Fibroblast of skin of left quadriceps (primary cell): ENCODE measurements at places on chromosomes 6 and 20.
A peak's percentile ranks its signal among the peaks of the same experiment; 100 is the strongest.

- no peak for DNase-seq
These were observed 482.3 kb upstream of the SOX4 start for GRCh38 chr6:21111093-21111725.

DNA sequence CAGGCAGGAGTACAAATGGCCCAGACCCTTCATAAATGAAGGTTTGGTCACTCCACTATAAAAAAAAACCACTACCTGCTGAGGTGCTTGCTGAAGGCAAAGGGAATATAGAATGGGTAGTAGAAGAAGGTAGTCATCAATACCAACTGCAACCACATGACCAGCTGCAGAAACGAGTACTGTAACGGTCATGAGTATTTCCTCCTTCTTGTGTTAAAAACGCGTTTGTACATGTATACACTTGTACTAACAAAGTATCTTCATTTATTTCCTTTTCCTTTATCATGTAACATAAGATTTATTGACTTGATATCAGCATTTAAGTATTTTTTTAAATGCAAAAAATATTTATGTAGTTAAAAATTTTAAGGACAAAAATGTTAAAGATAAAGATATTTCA lies 238.6 kb downstream of the TFAP2B start:
- no peak for DNase-seq

DNA sequence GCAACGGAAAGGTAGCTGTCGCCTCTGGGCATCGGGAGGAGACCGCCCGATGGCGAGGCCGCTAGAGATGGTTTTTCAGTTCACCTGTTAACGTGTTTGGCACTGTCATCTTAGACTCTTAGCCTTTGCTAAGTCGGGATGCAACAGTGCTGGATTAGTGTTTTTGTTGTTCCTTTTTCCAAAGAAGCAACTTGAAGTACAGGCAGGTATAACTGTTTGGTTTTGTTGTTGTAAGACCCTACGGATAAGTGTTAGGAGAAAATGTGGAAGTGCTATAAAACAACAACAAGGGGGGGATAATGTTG lies 723 bp downstream of the MANEA start:
- DNase-seq = no peak

DNA sequence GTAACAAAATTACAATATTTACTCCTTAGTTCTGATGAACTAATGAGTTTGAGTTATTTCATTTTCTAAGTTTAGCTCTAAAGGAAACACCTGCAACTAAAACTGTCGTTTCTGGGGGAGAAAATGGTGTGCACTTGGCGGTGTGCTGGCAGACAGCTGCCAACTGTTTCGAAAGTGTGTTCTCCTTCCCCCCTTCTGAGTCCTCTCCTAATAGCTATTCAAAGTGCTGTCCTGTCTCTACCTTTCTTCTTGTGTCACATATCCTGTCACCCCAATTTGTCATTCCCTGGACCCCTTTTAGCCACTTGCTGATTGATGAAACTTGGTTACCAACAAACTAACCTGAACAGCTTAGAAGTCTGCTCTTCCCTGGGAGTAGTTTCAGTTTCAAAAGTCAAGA lies 4.9 kb upstream of the UBE2J1 start:
- DNase-seq = no peak

- DNase-seq = no peak
These were observed 2.3 kb upstream of the ADGRB3 start for GRCh38 chr6:68632734-68633133.

DNA sequence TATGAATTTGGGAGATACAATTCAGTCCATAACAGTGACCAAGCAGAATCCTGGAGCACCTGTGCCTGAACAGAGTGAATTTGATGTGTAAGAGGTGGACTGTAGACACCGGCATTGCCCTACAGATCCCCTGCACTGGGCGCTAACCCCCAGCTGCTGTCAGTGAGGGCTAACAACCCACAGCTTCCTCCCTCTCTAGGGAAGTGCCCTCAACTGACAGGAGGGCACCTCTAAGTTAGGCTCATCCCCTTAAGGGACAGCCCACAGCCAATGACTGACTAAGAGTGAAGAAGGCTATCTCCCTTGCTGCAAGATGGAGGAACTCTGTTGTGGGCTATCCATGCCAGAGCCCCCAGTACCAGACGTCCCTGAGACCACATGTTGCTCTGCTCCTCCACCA lies 15.3 kb upstream of the BPIFB1 start:
- no peak for DNase-seq

GRCh38 chr6:108777536-108777935 lies 70.7 kb upstream of the ARMC2 start:
- no peak for DNase-seq

- no peak for DNase-seq
These were observed 1.1 kb downstream of the BAG2 start for GRCh38 chr6:57173056-57173885.

GRCh38 chr6:14863902-14864850 lies 381.7 kb upstream of the JARID2 start:
- no peak for DNase-seq

DNA sequence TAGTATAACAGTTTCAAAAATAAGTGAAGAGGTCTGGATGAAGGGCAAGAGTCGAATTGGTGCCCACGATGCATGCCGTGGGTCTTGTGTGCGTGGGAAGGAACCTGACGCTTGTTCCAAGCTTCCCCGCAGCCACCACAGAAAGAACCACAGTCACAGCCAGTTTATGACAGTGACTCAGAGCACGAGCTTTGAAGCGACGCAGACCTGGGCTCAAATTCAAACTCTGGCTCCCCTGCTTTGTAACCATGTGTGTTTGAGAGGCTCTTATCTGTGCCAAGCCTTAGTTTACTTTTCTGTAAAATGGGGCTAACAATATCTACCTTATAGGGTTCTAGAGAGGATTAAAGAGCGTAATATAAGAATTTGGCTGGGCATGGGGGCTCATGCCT lies 65.5 kb downstream of the SYNJ2 start:
- no peak for DNase-seq

- no peak for DNase-seq
These were observed 2.7 kb downstream of the OLIG3 start for GRCh38 chr6:137491478-137491877.

DNA sequence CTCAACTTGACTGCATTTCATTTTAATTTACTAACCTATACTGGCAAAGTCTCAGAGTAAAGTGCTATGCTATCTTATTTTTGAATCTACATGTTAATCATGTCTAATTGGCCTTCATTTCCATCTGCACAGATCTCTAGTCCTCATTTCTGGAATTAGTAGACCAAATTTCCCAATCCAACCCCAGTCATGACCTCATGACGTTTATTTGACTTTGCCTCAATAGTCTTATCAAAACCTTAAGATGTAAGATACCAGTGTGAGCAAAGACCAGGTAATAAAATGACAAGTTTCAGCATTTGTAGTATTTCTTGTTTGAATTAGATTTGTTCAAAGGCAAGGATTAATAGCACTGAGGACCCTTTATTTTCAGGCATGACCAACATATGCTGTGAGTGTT lies 43.3 kb upstream of the MYB start:
- no peak for DNase-seq

DNA sequence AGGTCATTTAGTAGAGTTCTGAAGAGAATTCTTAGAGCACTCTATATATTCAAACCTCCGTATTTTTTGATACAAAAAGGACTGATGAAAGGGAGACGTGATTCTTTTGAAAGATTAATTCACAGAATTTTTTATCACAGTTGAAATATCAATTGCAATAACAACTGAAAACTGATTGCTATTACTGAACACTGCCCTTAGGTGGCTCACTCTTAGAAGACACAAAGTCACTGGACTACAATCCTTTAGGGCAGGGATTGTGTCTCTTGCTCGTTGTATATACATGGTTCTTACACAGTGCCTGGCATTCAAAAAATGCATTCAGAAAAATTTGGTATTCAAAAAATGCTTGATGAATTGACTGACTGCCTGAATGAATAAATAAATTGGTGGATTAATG lies 17.1 kb upstream of the CALHM6 start:
- DNase-seq = no peak

DNA sequence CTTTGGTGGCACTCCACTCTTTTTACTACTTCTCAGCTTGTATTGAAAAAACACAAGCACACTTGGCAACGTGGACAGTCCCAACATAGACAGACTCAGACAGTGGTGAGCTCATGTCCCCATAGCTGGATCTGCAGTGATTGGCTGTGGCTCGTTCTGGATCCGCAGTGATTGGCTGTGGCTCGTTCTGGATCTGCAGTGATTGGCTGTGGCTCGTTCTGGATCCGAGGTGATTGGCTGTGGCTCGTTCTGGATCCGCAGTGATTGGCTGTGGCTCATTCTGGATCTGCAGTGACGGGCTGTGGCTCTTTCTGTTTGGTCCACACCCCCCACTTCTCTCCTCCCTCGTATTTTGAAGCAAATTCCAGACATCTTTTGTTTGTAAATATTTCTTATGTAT lies 28.0 kb downstream of the OSBPL2 start:
- no peak for DNase-seq

GRCh38 chr6:2108700-2109306 lies 136.6 kb downstream of the GMDS start:
- DNase-seq = no peak

DNA sequence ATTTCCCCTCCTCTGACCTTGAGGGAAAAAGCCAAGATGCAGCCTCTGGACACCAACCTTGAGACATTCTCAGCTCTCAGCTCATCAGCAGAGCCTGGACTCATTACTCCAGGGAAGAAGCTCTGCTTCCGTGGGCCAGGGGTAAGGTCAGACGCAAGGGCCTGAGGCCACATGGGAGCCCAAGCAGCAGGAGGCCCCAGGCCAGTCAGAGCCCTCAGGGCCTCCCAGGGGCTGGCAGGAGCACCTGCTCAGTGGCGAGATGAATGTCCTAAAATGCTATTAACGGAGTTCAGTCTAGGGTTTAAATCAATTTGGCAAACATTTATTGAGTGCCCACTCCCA lies 208.6 kb downstream of the ERMARD start:
- DNase-seq = no peak

GRCh38 chr6:130779658-130780033 lies 47.6 kb upstream of the SMLR1 start:
- DNase-seq = peak; percentile 10

- no peak for DNase-seq
These were observed 5.0 kb upstream of the ZNF292 start for GRCh38 chr6:87150406-87150805.

DNA sequence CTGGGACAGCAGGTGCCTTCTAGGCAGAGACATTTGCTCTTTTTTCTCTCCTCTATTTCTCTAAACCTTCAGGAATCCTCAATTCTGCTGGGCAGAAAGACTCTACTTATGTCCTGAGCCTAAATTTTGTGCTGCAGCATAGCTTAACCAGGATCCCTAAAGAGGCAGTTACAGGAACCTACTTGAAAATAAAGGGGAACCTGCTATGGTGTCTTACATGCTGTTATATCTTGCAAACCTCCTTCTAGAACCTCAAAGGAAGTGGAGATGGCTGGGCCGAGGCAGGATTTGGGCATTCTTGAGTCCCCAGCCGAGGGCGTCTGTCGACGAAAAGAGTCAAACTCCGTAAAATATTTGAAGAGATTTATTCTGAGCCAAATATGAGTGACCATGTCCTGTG lies 17.1 kb upstream of the GMNN start:
- DNase-seq = no peak

DNA sequence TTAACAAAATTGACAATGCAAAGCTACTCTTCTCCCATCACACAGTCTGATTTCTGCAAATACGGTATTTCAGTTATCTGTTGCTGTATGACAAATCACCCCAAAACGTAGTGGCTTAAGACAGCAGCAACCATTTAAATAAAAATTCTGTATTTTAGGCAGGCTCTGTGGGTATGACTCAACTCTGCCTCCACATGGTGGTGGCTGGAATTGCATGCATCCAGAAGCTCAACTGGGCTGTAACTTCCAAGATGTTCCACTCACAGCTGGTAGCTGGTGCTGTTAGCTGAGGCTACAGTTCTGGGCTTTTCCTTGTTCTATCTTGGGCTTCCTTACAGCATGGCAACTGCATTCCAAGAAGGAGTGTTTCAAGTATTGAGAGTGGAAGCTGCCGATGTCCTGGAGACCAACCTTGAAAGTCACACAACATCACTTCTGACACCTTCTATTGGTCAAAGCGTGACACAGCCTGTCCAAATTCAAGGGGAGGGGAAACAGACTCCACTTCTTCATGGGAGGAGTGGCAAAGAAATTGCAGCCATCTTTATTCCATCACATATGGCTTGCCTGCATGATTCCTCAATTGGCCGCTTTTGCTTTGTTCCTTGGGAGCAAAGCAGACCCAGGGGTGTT lies 39.7 kb upstream of the TULP1 start:
- DNase-seq = no peak

GRCh38 chr6:27161946-27162603 lies 85.4 kb upstream of the PRSS16 start:
- no peak for DNase-seq

DNA sequence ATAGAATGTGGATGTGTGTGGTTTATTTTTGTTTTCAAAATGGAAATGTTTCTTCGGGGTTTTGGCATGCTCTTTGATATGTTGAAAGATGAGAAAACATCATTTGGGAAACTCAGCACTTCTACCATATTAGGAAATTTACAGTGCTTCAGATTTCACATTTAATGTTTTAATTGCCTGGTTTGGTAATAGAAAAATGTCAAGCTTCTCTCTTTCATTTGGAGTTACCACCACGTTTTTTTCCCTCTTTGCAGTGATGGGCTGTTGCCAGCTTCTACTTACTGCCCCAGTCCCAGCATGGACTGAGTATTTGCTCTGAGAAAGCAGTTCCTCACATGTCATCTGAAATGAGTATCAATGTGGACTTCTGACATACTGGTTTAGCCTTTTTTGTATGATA lies 267.7 kb downstream of the PRL start:
- peak; percentile 44 for DNase-seq

DNA sequence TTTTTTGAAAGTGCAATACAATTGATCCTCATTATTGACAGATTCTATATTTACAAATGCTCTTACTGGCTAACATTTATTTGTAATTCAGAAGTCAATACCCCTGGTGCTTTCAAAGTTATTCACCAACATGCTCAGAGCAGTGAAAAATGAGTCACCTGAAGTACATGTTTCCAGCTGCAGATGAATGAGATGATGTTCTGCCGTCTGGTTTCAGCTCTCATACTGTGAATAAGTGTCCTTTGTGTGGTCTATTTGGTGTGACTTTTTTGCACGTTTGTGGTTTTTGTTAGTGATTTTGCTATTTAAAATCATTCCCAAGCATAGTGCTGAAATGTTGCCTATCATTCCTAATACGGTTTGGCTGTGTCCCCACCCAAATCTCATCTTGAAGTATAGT lies 22.3 kb upstream of the EYA4 start:
- DNase-seq = no peak

DNA sequence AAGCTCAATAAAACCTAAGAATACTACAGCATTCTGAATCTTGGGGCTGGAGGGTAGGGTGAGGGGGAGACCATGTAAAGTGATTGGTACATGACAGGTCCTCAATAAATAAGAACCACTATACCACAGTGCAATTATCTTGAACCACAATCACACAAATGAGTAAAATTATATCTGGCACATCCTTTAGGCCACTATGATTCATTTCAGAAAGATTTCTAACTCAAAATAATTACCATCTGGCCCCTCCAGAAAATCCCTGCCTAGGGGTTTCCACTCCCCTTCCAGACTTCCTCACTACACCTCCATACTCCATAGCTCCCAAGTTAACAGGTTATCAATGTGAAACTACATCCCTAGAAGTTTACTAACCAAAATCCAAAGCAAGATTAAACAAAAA lies 19.7 kb downstream of the AKIRIN2 start:
- DNase-seq = no peak

- no peak for DNase-seq
These were observed 5.3 kb downstream of the MAN1A1 start for GRCh38 chr6:119344306-119344705.
